ENCODE measurements at places on chromosomes 2 and 18. TPM values are rescaled to one million over a fixed set of nuclear protein-coding genes. Genes with fewer than 3 reads are reported as not detected.

DNA sequence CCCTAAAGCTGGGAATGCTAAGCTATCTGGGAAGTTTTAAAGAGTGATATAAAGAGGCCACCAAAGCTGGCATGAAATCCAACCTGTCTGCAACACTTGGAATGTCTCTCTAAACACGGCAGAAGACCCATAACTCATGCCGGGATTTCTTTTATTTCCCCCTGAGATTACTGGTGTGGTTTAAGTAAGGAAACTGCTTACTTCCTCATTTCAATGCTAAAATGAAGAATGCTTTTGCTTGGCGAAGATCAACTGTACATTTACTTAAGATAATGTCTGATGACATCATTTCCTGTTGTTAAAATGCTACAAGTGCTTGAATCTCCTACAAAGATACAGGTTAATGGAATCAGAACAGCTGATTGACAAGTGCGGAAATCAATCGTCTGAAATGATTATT is 353.8 kb upstream of the SALL3 start:
- H3K27me3 ChIP-seq, result no peaks in the 10 kb centered on the region
- H3K36me3 ChIP-seq, result no peaks in the 10 kb centered on the region
- no peak overlapping the region for H3K4me3 ChIP-seq
- H3K27ac ChIP-seq, result no peak overlapping the region
- no peak for DNase-seq

DNA sequence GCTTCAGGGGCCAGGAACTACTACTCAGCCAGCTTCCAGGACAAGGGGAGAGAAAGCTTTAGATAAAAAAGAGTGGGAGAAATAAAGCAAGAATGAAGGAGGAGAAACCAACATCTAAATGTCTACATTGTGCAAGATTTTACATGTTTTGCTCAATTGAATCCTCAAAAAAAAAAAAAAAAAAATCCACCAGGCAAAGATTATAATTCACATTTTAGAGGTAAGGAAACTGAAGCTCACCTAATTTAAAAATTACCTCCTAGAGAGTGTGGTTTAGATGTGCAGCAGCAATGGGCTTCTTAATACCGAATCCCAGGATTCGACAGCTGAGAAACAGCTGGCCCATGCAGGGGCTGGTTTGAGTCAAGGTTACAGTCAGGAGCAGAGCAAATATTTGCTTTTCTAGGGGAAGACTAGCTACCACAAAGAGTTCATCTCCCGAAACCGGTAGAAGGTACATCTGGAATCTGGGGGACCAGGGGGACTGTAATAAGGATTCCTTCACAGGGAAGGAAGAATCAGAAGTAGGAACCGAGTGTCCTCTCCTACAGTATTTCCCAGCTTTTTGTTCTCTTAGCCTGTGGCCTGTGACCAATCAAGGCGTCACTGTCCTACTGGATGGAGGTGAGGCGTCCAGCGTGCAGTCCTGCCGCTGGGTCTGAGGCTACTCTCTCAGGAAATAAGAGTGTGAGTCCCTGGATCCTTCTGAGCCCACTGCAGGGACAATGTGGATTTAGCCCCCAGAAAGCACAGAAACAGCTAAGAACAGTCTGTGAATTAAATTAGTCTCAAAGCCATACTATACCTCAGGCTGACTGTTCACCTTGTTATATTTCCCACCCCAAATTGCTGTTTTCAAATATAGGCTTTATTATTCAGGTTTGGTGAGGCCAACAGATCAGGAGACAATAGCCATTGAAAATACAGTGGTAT is 42.3 kb downstream of the IL1R2 start:
- H3K27ac ChIP-seq, result no peak overlapping the region
- no peak for DNase-seq
- no peaks in the 10 kb centered on the region for H3K27me3 ChIP-seq
- peaks cover 5% of the 10 kb centered on the region for H3K4me1 ChIP-seq

DNA sequence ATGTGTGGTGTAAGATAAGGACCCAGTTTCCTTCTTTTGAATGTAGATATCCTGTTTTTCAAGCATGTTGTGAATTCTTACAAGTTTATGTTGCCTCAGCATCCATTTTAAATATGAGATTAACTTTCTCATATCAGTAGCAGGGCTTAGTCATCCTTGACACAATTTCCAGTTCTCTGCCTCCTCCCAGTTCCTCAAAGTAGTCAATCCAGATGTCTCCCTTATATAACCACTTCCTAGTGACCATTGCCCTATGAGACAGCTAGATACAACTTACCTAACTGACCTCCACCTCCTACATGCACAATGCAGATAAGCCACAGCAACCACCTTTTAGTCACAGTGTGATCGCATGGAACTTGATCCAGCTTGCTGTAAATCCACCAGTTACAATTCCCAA is 269.2 kb upstream of the ZNF521 start:
- H3K27ac ChIP-seq, result no peak overlapping the region
- H3K36me3 ChIP-seq, result no peaks in the 10 kb centered on the region
- no peaks in the 10 kb centered on the region for H3K27me3 ChIP-seq
- H3K4me1 ChIP-seq, result no peaks in the 10 kb centered on the region
- no peak overlapping the region for H3K4me3 ChIP-seq

DNA sequence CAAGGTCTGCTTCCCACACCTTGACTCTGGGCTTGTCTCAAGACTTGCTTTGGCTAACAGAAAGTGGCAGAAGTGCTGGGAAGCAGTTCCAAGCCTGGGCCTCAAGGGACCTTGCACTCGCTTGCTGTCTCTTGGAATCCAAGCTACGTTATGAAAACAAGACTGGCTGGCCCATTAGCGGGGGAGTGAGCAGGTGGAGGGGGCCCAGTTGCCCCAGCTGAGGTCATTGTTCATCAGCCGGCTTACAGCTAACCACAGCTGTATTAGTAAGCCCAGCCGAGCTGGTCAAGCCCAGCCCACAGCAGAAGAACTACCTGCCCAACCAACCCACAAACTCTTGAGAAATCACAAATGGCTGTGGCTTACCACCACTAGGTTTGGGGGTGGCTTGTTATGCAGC is 63.1 kb downstream of the MARCO start:
- H3K27me3 ChIP-seq, result no peaks in the 10 kb centered on the region
- no peaks in the 10 kb centered on the region for H3K36me3 ChIP-seq
- no peak overlapping the region for H3K4me3 ChIP-seq
- no peak overlapping the region for H3K27ac ChIP-seq

DNA sequence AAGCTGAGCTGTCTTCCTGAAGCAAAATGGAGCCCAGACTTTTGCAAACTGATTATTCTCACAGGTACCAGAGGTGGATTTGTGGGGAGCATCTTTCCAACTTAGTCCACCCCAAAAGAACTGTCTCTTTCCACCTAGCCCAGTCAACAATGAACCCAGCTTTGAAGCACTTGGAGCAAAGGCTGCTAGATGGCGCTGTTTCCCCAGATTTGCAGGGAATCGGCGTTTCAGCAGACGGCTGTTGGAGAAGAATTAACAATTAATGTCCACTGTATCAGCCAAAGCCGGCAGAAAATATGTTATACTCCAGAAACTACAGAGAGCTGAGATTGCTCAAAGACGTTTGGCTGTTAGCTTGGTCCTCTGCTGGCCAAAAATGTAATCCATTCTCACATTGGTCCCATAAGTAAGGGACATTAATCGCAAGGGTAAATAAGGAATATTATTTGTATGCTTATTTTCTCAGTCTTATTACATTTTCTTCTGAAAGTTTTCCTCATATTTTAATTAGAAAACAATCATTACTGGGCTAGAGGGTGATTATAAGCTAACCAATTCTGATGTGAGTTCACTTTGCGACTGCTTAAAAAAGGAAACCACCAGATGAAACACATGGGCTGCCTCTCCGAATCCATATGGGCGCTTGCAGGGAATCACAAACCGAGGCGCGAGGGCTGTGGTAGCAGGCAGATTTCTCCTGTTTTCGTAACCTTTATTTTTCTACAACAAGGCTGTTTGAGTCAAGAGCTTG is 423.8 kb upstream of the MEX3C start:
- H3K4me3 ChIP-seq, result no peak overlapping the region
- no peak overlapping the region for H3K27ac ChIP-seq
- no peaks in the 10 kb centered on the region for H3K4me1 ChIP-seq
- no peaks in the 10 kb centered on the region for H3K36me3 ChIP-seq

Gene GRB14
- not detected for total RNA-seq
